Esophagus squamous epithelium (tissue), 5 donors: ENCODE measurements at places on chromosomes 13 and 19.

- H3K4me3 ChIP-seq, result no peak overlapping the region
- H3K27me3 ChIP-seq, result no peaks in the 10 kb centered on the region
- no peaks in the 10 kb centered on the region for H3K4me1 ChIP-seq
- H3K36me3 ChIP-seq, result no peaks in the 10 kb centered on the region
Observed at GRCh38 chr13:58666331-58666730, 1034.8 kb downstream of the PCDH17 start.

GRCh38 chr19:45746866-45747265 is 13.6 kb downstream of the MEIOSIN start:
- H3K36me3 ChIP-seq, result no peaks in the 10 kb centered on the region
- no peak overlapping the region for H3K27ac ChIP-seq
- H3K4me1 ChIP-seq, result no peaks in the 10 kb centered on the region
- no peak for DNase-seq
- no peak overlapping the region for H3K4me3 ChIP-seq
- no peaks in the 10 kb centered on the region for H3K27me3 ChIP-seq

DNA sequence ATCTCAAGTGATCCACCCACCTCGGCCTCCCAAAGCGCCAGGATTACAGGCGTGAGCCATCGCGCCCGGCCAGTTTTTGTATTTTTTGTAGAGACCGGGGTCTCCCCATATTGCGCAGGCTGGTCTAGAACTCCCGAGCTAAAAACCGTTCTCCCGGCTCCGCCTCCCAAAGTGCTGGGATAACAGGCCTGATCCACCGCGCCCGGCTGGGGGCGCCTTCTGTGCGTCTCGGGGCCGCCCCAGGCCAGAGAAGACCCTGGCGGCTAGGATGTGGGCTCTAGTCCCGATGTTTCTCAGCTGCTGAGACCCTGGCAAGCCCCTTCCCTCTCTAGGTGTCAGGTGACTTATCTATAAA is 3.6 kb downstream of the ARHGAP45 start:
- DNase-seq, result no peak
- no peaks in the 10 kb centered on the region for H3K36me3 ChIP-seq
- peaks cover 38% of the 10 kb centered on the region for H3K4me1 ChIP-seq
- H3K27me3 ChIP-seq, result peaks cover 12% of the 10 kb centered on the region
- no peak overlapping the region for H3K4me3 ChIP-seq

DNA sequence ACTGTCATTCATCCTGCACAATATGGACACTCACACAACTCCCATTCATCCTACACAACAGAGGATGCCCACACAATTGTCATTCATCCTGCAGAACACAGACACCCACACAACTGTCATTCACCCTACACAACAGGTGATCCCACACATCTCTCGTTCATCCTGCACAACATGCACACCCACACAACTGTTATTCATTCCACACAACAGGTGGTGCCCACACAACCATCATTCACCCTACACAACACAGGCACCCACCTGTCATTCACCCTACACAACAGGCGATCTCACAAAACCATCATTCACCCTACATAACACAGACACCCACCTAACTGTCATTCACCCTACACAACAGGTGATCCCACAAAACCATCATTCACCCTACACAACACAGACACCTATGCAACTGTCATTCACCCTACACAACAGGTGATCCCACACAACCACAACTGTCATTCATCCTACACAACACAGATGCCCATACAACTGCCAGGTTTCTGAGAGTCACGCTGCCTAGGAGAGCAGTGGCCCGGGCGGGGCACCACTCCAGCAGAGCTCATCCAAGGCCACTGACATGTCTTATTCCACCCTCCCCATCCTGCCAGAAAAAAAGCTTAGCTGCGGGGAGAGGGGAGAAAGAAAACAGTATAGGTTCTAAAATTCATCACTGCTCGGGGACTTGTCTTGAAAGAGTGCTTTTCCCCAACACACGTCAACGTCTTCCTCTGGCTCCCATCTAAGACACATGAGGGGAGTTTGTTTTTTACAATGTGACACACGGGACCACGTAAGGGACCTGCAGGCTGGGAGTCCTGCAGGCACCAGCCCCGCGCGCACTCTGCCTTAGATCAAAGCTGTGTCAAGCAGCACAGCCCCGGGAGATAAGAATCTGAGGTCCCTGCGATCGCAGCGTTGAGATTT is 44.0 kb downstream of the KLF2 start:
- no peaks in the 10 kb centered on the region for H3K36me3 ChIP-seq
- peaks cover 28% of the 10 kb centered on the region for H3K4me1 ChIP-seq
- DNase-seq, result no peak
- H3K4me3 ChIP-seq, result no peak overlapping the region
- H3K27me3 ChIP-seq, result no peaks in the 10 kb centered on the region

GRCh38 chr13:65943024-65943423 is 1287.1 kb downstream of the PCDH9 start:
- no peak for DNase-seq
- no peaks in the 10 kb centered on the region for H3K4me1 ChIP-seq
- H3K4me3 ChIP-seq, result no peak overlapping the region
- H3K36me3 ChIP-seq, result no peaks in the 10 kb centered on the region
- no peaks in the 10 kb centered on the region for H3K27me3 ChIP-seq
- no peak overlapping the region for H3K27ac ChIP-seq
